Osteoblast (primary cell): ENCODE measurements at places on chromosomes 1 and 21. TPM values are rescaled to one million over a fixed set of nuclear protein-coding genes. Genes with fewer than 3 reads are reported as not detected.

DNA sequence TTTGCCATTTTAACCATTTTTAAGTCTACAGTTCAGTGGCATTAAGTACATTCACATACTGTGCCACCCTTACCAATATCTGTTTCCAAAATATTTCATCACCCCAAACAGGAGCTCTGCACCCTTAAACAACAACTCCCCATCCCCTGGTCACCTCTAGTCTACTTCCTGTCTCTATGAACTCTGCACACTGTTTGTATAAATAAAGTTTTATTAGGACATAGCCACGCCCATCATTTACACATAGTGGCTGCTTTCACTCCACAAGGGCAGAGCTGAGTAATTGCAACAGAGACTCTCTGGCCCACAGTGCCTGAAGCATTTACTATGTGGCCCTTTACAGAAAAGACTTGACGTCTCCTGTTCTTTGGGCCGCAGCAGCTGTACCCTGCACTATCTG lies 30.1 kb downstream of the KCNAB2 start:
- DNase-seq: no peak
- H3K4me3 ChIP-seq: no peak overlapping the region
- no peaks in the 10 kb centered on the region for H3K36me3 ChIP-seq
- no peaks in the 10 kb centered on the region for H3K4me1 ChIP-seq

GRCh38 chr1:154433161-154433764 lies 28.1 kb downstream of the IL6R start:
- no peaks in the 10 kb centered on the region for H3K27me3 ChIP-seq
- no peak overlapping the region for H3K27ac ChIP-seq
- no peak for DNase-seq
- H3K36me3 ChIP-seq: no peaks in the 10 kb centered on the region
- no peak overlapping the region for H3K4me3 ChIP-seq

Gene ZDHHC18
- total RNA-seq: 6.2 and 7.6 TPM in 2 replicates

DNA sequence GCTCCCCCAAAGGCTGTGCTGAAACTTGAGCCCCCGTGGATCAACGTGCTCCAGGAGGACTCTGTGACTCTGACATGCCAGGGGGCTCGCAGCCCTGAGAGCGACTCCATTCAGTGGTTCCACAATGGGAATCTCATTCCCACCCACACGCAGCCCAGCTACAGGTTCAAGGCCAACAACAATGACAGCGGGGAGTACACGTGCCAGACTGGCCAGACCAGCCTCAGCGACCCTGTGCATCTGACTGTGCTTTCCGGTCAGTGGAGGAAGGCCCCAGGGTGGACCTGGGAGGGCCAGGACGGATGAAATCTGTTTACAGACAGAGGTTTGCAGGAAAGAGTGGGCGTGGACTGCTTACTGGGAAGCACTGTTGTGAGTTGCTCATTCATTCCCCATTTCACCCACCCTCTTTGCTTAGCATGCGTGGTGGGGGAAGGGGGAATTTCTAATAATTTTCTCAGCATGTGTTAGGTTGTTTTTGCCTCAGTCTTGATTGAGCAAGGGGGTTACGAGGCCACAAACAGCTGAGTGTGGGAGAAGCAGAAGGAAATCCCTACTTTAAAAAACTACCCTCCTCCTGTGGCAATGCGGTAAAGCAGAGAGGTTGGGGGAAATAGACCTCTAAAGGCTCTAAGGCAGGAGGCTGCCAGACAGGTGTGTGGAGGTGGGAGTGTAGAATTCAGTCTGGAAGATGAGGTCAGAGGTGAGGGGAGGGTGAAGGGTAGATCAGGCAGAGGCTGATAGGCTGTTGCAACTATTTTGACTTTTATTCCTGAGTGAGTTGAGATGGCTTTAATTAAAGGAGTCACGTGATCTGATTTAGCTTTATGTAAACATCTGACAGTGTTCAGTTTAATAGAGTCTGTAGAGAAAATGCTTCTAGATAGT lies 1.3 kb downstream of the FCGR2A start:
- peaks cover 4% of the 10 kb centered on the region for H3K27me3 ChIP-seq
- DNase-seq: no peak
- no peaks in the 10 kb centered on the region for H3K36me3 ChIP-seq
- H3K27ac ChIP-seq: no peak overlapping the region
- H3K4me1 ChIP-seq: peaks cover 5% of the 10 kb centered on the region

Gene PRMT6
- total RNA-seq: 18.9 and 22.4 TPM in 2 replicates

- no peaks in the 10 kb centered on the region for H3K36me3 ChIP-seq
- H3K27me3 ChIP-seq: no peaks in the 10 kb centered on the region
- peaks cover 3% of the 10 kb centered on the region for H3K4me1 ChIP-seq
- no peak overlapping the region for H3K4me3 ChIP-seq
- peak; percentile 59 for DNase-seq
These were observed 316.9 kb upstream of the ADGRL4 start for GRCh38 chr1:79323239-79324025.
